Neuronal stem cell (in vitro differentiated cells): ENCODE measurements at places on chromosomes 2 and 18.
A peak's percentile ranks its signal among the peaks of the same experiment; 100 is the strongest.

DNA sequence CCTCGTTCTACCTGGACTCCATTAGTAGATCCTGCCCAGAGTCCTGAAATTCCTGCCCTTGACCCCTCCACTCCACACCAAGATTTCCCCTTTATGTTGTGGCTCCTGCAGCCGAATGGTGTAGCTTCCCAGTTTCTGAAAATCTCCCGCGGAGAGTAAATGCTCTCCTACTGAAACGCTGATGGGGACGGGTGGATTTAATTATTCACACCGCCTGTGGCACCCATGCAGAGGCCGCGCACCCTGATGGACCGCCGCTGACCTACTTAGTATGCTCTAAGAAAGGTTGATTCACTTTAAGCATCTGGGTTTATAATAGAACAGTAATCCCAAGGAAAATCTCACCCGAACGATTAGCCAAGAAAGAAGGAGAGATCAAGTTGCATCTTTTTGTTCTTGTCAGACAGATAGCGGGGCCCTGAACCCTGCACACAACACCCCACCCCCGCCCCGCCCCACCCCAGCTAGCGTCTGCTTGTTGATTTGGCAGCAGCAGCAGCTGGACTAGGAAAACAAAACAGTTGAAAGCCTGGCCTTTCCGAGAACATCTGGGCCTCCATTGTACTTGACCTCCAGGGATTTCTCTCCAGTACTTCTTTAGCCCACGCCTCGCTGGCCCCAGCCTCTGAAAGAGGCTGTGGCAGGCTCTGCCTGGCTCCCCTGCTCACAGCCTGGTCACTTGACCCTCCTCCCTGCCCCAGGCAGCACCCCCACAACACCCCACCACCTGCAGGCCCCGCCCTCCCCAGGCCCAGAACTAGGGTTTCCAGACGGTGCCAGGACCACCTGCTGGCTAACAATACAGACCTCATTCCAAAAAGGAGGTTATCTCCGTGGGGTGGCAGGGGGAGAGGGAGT is 53.6 kb downstream of the DPYSL5 start:
- no peak for DNase-seq
- H3K36me3 ChIP-seq, result peaks cover 48% of the 10 kb centered on the region
- H3K27ac ChIP-seq, result no peak overlapping the region
- H3K4me3 ChIP-seq, result no peak overlapping the region

DNA sequence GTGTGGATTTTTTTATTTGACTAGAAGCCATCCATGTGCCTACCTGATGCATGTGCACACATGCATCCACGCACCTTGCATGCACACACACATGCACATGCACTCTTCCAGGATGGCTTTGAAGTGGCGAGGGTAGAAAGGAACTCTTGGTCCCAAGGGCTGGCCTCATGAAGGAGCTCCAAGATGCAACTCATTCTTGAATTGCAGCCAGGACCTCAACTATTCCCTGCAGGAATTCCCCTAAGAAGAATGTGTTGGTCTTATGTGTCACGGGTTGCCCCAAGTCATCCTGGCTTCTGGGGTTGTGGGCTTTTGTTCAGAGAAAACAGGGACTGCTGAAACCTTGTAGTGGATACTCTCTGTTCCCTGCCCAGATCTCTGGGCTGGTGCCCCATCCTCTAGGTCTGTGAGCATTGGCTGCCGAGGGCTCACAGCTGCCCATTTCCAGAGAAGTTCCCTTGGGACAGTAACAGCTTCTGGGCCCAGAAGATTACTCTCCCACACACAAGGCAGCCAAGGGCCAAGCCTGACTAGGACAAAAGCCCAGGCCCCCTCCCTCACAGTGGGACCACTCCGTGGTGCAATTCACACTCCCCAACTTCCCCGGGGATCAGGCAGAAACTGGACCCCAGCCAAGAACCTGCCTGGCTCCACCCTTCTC is 137.6 kb downstream of the COPS8 start:
- no peak for DNase-seq
- H3K36me3 ChIP-seq, result no peaks in the 10 kb centered on the region
- H3K27me3 ChIP-seq, result no peaks in the 10 kb centered on the region
- H3K4me1 ChIP-seq, result no peaks in the 10 kb centered on the region
- no peak overlapping the region for H3K4me3 ChIP-seq
- H3K27ac ChIP-seq, result no peak overlapping the region

- no peaks in the 10 kb centered on the region for H3K27me3 ChIP-seq
- no peak overlapping the region for H3K4me3 ChIP-seq
- no peak for DNase-seq
- H3K36me3 ChIP-seq, result no peaks in the 10 kb centered on the region
- peaks cover 9% of the 10 kb centered on the region for H3K4me1 ChIP-seq
- H3K27ac ChIP-seq, result no peak overlapping the region
These were observed 276.7 kb downstream of the ZNF385B start for GRCh38 chr2:179584760-179585159.

DNA sequence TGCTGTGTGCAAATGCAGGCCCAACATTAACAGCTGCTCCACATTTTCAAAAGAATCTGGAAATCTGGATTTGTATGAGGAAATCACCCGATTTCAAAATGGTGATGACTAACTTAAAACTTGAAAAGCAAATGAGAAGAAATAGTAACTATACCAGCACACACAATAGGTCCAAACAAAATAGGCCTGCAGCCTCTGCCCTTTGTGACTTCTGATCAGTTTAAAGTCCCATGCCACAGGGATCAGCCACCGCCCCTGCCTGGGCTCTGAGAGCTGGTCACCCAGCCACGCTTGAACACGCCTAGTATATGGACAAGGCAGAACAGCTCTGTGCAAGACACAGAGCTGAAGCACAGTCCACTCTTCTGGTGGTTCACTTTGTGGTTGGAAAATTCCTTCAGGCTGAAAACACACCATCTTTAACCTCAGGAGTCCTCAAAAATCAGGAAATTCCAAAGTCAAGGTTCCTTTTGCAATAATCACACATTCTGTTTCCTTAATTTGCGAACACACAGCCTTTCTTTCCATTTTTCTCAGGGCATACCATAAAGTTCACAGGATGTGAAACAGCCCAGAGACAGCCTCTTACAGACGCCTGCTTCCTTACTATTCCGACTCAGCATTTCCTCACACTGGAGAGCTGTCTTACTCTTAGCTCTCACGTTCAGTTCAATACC is 150.1 kb upstream of the RIOK3 start:
- no peaks in the 10 kb centered on the region for H3K4me1 ChIP-seq
- no peak overlapping the region for H3K4me3 ChIP-seq
- no peaks in the 10 kb centered on the region for H3K27me3 ChIP-seq
- DNase-seq, result no peak
- H3K36me3 ChIP-seq, result no peaks in the 10 kb centered on the region

GRCh38 chr18:48821251-48821590 is 129.5 kb downstream of the SMAD7 start:
- H3K27ac ChIP-seq, result no peak overlapping the region
- peaks cover 16% of the 10 kb centered on the region for H3K4me1 ChIP-seq
- no peak overlapping the region for H3K4me3 ChIP-seq

GRCh38 chr18:54444319-54444914 is 86.7 kb downstream of the C18orf54 start:
- DNase-seq, result peak; percentile 71
- H3K4me3 ChIP-seq, result no peak overlapping the region
- H3K4me1 ChIP-seq, result peaks cover 7% of the 10 kb centered on the region
- H3K27ac ChIP-seq, result peak overlapping the region; percentile 81
- no peaks in the 10 kb centered on the region for H3K36me3 ChIP-seq

GRCh38 chr18:7305416-7305815 is 74.5 kb downstream of the LRRC30 start:
- H3K27ac ChIP-seq, result no peak overlapping the region
- no peak for DNase-seq
- H3K4me3 ChIP-seq, result no peak overlapping the region
- H3K4me1 ChIP-seq, result no peaks in the 10 kb centered on the region

DNA sequence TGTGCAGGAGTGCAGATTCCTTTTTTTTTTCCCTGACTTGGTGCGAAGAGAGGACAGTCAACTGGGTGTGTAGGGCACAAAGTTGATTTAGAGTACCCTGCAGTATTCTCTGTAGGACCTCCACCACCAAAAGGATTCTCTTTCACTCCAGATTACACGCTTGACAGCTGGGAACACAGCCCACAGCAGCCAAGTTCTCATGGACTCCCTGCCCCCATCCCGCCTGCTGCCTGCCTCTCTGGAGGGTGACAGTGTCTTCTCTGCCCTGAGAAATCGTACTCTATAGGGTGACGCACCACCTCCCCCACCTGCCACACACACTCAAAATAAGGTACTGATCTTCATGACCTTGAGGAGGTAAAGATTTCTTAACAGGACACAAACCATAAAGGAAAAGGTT is 26.6 kb upstream of the IHH start:
- no peaks in the 10 kb centered on the region for H3K27me3 ChIP-seq
- no peaks in the 10 kb centered on the region for H3K36me3 ChIP-seq
- no peak for DNase-seq
